ENCODE measurements at places on chromosomes 6 and 20. TPM values are rescaled to one million over a fixed set of nuclear protein-coding genes. Genes with fewer than 3 reads are reported as not detected.

Gene LY6G6F
- total RNA-seq = not detected

Gene CALHM6
- total RNA-seq = 4.2 TPM

Gene TFAP2C
- under 0.01 TPM for total RNA-seq

Gene GRIK2
- 0.09 TPM for total RNA-seq

Gene THBD
- 7.2 TPM for total RNA-seq
